ENCODE measurements at places on chromosomes 2 and 18. TPM values are rescaled to one million over a fixed set of nuclear protein-coding genes. Genes with fewer than 3 reads are reported as not detected.

DNA sequence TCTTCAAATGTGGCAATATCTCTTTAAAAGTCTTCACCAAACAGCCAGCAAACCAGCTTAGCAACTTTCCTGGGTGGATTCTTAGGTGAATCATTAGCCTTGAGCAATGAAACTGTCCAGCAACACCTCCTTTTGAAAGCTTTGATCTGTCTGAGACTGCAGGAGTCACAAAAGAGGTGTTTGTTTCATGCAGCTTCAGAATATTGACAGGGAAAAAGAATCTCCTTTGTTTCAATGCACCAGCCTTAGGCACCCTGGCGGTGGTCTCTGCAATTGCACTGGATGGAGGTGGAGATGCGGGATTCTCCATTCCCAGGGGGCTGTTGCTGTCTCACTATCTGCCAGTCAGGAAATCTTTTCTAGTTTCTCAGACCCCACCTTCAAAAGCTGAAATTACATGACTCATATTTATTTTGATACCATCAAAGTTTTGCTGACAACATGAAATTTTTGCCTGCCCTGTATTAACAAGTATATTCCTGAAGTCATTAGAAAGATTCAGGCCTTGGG, 76.0 kb upstream of the DSG1 start:
- H3K27ac ChIP-seq: no peak overlapping the region
- no peaks in the 10 kb centered on the region for H3K27me3 ChIP-seq
- no peaks in the 10 kb centered on the region for H3K4me1 ChIP-seq
- no peak overlapping the region for H3K4me3 ChIP-seq
- H3K36me3 ChIP-seq: no peaks in the 10 kb centered on the region

Gene CD8B2
- polyA plus RNA-seq: not detected

GRCh38 chr2:218229851-218230250, 12.9 kb downstream of the ARPC2 start:
- peaks cover 61% of the 10 kb centered on the region for H3K4me1 ChIP-seq
- H3K4me3 ChIP-seq: no peak overlapping the region
- no peak for DNase-seq
- H3K27ac ChIP-seq: peak overlapping the region; percentile 68
- no peaks in the 10 kb centered on the region for H3K27me3 ChIP-seq

- no peak overlapping the region for H3K27ac ChIP-seq
- H3K4me1 ChIP-seq: no peaks in the 10 kb centered on the region
- H3K36me3 ChIP-seq: no peaks in the 10 kb centered on the region
- H3K4me3 ChIP-seq: no peak overlapping the region
Observed at GRCh38 chr2:23532391-23533337, 147.7 kb downstream of the KLHL29 start.

DNA sequence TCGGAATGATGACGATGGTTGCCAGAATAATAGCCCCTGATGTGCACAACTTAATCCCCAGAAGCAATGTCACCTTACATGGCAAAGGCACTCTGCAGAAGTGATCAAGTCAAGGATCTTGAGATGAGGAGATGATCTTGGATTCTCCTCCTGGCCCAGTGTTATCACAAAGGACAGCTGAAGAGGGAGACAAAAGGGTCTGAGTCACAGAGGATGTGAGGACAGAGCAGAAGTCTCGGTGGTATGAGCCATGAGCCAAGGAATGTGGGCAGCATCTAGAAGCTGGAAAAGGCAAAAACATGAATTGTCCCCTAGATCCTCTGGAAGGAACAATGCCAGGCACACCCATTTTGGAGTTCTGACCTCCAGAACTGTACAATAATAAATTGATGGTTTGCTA, 358.5 kb downstream of the MYCN start:
- no peak overlapping the region for H3K27ac ChIP-seq
- DNase-seq: no peak
- H3K4me1 ChIP-seq: peaks cover 3% of the 10 kb centered on the region
- no peak overlapping the region for H3K4me3 ChIP-seq

GRCh38 chr2:239287461-239287860, 113.4 kb downstream of the HDAC4 start:
- H3K36me3 ChIP-seq: no peaks in the 10 kb centered on the region
- no peaks in the 10 kb centered on the region for H3K27me3 ChIP-seq
- no peak overlapping the region for H3K4me3 ChIP-seq
- peaks cover 54% of the 10 kb centered on the region for H3K4me1 ChIP-seq

- H3K4me1 ChIP-seq: peaks cover 19% of the 10 kb centered on the region
- no peaks in the 10 kb centered on the region for H3K27me3 ChIP-seq
- no peak for DNase-seq
- H3K36me3 ChIP-seq: no peaks in the 10 kb centered on the region
- H3K27ac ChIP-seq: no peak overlapping the region
Observed at GRCh38 chr2:151845884-151846283, 17.7 kb upstream of the ARL5A start.

GRCh38 chr2:236790963-236791362, 221.3 kb downstream of the ACKR3 start:
- H3K27me3 ChIP-seq: peaks cover 11% of the 10 kb centered on the region
- no peaks in the 10 kb centered on the region for H3K36me3 ChIP-seq
- no peak for DNase-seq
- peaks cover 22% of the 10 kb centered on the region for H3K4me1 ChIP-seq

DNA sequence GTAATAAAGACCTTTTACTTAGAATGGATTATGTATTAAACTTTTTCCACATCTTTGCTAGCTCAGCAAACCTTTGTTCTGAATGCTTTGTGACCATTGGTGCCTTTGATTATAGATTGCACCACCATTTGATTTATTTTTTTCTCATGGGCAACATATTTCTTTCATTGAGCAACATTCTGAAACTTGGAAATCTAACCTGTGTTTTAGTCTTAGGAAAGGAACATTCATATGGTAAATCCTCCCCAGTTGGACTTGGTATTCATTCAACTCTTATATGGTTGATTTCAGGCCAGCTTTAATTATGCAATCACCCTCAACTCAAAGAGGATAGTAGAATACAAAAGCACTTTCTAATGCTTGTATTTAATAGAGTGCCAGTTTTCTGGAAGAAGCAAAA, 1077.9 kb upstream of the ZEB2 start:
- no peaks in the 10 kb centered on the region for H3K36me3 ChIP-seq
- no peaks in the 10 kb centered on the region for H3K27me3 ChIP-seq
- H3K4me1 ChIP-seq: peaks cover 6% of the 10 kb centered on the region
- H3K4me3 ChIP-seq: no peak overlapping the region
- no peak overlapping the region for H3K27ac ChIP-seq

Gene SLC16A14
- polyA plus RNA-seq: not detected

Gene SLC40A1
- polyA plus RNA-seq: 3.1 TPM

- H3K36me3 ChIP-seq: no peaks in the 10 kb centered on the region
- H3K4me3 ChIP-seq: no peak overlapping the region
- peak; percentile 22 for DNase-seq
- H3K27ac ChIP-seq: no peak overlapping the region
Observed at GRCh38 chr2:12556762-12557161, 160.0 kb upstream of the TRIB2 start.

DNA sequence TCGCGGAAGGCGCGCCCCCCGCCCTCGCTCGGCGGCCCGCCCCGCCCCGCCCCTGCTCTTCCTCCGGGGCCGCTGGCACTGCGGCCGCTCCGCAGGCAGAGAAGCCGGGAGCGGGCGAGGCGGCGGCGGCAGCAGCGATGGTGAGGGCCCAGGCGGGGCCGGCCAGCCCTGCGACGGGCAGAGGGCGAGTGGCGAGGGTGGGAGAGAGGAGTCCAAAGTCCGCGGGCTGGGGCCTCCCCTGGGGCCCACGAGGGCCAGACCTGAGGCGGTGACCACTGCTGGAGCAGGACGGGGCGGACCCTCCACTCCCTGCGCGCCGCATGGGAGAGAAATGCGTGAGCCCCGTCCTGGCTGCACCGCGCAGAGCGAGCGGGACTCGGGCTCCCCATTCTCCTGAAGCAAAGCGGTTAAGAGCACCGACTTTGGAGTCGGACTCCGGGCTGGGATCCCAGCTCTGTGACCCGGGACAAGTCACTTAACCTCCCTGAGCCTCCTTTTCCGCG, at the start of gene VAMP5:
VAMP5 (plus strand) TSS at position 78 of the 503 bp plus-strand sequence; CDS start at position 138, 60 bp downstream.
- no peaks in the 10 kb centered on the region for H3K27me3 ChIP-seq
- peaks cover 15% of the 10 kb centered on the region for H3K36me3 ChIP-seq
- H3K4me1 ChIP-seq: peaks cover 89% of the 10 kb centered on the region
- peak within 1 kb of the TSS; percentile 50 for H3K4me3 ChIP-seq
- peak within 1 kb of the TSS; percentile 71 for H3K27ac ChIP-seq

GRCh38 chr2:2587354-2587753, 256.3 kb upstream of the MYT1L start:
- DNase-seq: no peak
- H3K27me3 ChIP-seq: no peaks in the 10 kb centered on the region
- H3K4me3 ChIP-seq: no peak overlapping the region
- H3K36me3 ChIP-seq: no peaks in the 10 kb centered on the region

Gene VWC2L
- not detected for polyA plus RNA-seq

GRCh38 chr2:74779265-74779558, 54.7 kb upstream of the HK2 start:
- no peaks in the 10 kb centered on the region for H3K36me3 ChIP-seq
- DNase-seq: no peak

GRCh38 chr2:96984300-96984699, 2.1 kb downstream of the FAM178B start:
- H3K36me3 ChIP-seq: no peaks in the 10 kb centered on the region
- no peaks in the 10 kb centered on the region for H3K27me3 ChIP-seq
- H3K27ac ChIP-seq: no peak overlapping the region
- H3K4me1 ChIP-seq: no peaks in the 10 kb centered on the region
- no peak overlapping the region for H3K4me3 ChIP-seq
- no peak for DNase-seq

DNA sequence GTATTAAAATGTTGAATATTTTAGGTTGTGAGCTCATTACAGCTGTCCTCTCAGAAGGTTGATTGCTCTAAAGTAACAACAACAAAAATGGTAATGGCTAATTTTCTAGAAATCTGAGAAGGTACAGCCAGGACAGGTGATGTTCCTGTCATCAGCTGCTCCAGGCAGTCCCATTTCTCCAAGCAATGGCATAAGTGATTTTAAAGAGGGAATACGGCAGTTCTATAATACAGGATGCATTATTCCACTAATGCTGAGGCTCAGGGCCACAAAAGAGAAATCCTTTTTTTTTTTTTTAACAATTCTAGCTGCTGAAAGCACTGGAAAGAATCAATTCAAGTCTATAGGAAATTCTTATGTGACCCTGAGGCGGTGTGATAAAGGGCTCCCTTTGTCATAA, 199.9 kb downstream of the PMAIP1 start:
- no peak for DNase-seq
- H3K4me1 ChIP-seq: no peaks in the 10 kb centered on the region
- H3K4me3 ChIP-seq: no peak overlapping the region
- no peaks in the 10 kb centered on the region for H3K36me3 ChIP-seq
- no peaks in the 10 kb centered on the region for H3K27me3 ChIP-seq

Data from CD14-positive monocyte (primary cell).